HuH-7.5 (cell line): ENCODE measurements at places on chromosomes 2 and 18.

GRCh38 chr18:10354890-10355289, 99.5 kb upstream of the APCDD1 start:
- no peak for DNase-seq

- no peak for DNase-seq
Measured at GRCh38 chr2:33903215-33903614, 304.1 kb upstream of the FAM98A start.

DNA sequence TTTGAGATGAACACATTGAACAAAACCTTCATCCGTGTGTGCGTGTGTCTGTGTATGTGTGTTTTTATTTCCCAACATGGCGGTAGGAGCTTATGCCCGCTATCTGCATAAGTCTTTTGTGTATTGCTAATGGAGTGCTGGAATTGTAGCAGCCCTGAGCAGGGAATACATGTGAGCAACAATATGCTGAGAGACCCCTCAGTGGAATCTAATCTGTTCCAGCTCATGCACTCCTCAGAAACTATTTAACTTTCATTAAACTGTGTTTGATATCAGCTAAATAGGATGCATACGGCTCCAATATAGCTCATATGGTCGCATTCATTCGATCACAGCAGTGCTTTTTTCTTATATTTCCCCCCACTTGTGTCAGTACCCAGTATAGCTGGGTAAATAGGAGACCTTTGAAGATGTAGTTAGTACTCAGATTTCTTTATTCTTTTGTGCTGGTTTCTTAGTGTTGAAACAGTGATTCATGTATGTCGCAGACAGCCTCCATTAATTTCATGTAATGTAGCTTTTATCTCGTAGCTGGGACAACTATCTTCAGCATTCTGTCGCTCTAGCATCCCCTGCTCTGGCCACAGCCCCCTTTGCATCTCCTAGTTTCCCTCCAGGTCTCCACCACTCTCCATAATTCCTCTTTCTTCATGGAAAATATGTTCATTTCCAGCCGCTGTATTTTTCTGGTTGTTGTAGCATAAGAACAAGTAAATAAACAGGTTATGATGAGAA, 891.2 kb downstream of the BCL11A start:
- no peak for DNase-seq

- DNase-seq = no peak
Measured at GRCh38 chr18:58315739-58316215, 271.8 kb downstream of the NEDD4L start.

DNA sequence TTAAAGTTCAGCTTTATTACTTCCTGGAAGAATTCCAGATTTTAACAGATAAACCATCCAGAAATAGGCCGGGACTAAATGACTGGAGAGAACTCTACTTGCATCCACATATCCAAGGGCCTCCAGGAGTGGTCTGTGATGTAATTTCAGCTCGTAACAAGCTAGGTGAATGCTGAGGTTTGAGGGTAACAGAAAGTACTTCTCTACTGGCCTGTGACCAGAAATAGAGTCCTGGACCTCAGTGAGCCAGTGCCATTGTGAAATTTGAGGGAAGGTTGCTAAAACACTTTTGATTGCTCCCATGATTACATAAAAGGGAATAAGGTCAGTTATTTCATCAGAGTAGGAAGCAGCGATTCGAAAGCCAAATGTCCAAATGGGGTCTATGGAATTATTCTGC, 158.1 kb downstream of the DOCK10 start:
- no peak for DNase-seq
